ENCODE measurements at places on chromosomes 2 and 18.

DNA sequence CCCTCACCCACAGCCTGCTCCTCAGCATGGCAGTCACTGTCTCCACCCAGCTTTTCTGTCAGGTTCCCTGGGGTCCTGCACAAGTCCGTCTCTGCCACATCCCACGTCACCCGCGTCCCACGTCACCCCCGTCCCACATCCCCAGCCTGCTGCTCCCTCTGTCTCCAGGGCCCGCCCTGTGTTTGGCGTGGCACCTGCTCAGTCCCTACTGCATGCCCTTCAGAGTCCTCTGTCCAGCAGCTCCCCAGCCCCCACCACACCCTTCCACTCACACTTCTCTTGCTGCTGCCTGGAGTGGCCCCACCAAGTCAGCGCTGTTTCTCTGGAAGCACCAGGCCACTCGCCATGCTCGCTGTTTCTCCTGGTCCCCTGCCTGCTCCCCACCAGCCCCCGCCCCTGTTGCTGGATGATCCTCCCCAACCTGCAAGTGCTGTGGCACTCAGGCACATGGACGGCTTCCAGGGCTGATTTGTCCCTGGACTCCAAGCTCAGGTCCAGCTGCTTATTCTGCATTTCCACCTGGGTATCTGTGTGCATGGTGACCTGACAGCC, 18.8 kb downstream of the ATG4B start:
- DNase-seq: no peak

GRCh38 chr2:172806493-172806892, 70.8 kb downstream of the RAPGEF4 start:
- no peak for DNase-seq

- no peak for DNase-seq
Observed at GRCh38 chr18:62678847-62679485, 36.4 kb upstream of the PHLPP1 start.

- no peak for DNase-seq
Observed at GRCh38 chr18:11800566-11801334, 50.5 kb upstream of the CHMP1B start.
